NCI-H2029 treated with DMSO at 0.1 percent for 48 hours (cell line): ENCODE measurements at places on chromosomes 5 and 9.

DNA sequence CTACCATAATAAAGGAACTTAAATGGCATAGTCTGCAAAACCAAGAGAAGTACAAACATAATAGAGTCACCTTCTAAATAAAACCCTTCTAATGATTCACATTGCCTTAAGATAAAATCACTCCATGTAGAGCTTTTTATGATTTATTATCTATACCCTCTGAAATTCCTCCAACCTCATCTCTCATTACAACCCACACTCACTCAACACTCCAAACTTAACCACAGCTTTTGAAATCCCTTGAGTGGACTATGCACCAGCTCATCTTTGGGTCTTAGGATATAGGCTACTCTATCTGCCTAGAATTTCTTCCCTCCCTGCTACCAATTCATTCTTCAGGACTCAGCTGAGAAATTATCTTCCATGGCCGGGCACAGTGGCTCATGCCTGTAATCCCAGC, 122.5 kb downstream of the CETN3 start:
- no peak for DNase-seq

GRCh38 chr9:36207016-36207415, 16.3 kb downstream of the CLTA start:
- DNase-seq, result no peak

GRCh38 chr5:20157089-20157488, 169.1 kb upstream of the CDH18 start:
- no peak for DNase-seq

- no peak for DNase-seq
Measured at GRCh38 chr9:82457891-82458290, 469.3 kb downstream of the SPATA31D1 start.

- DNase-seq, result no peak
Measured at GRCh38 chr5:122412966-122413365, 100.9 kb downstream of the SNCAIP start.

- no peak for DNase-seq
Measured at GRCh38 chr9:79581794-79582193, 10.0 kb downstream of the TLE4 start.

DNA sequence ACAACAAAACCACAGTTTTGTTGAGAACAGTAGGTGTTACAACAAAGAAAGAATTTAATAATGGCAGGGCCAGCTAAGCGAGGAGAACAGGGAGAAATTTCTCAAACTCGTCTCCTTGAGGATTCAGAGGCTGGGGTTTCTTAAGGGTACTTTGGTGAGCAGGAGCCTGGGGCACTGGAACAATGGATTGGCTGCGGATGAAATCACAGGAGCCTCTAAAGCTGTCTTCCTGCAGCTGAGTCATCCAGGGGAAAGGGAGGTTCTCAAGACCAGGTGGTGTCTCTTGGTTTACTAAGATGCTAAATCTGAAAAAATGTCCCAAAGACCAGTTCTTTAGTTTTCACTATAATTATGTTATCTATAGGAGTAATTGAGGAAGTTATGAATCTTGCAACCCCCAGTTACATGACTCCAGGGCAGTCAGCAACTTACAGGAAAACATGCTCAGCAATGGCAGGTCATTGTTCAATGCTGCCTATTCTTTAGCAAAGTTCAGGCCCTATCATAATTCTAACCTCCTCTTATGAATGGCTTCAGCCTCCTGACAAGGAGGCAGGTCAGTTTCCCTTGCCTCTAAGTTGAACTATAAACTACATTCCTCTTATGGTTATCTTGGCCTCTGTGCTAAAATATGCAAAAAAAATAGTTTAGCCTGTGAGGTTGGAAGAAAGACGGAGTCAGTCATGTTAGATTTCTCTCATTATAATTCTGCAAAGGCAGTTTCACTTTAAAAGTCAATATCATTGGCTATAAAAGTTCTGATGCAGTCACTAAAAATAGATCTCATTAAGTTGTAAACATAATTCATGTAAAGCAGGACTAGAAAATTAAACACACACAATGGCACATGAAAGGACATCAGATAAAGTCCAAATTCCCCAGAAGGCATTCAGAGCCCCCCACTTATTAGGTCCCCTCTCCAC, 63.3 kb upstream of the CKS2 start:
- no peak for DNase-seq

GRCh38 chr9:86697213-86697612, 250.1 kb downstream of the GAS1 start:
- no peak for DNase-seq

GRCh38 chr9:137791947-137792346, 85.6 kb upstream of the CACNA1B start:
- DNase-seq, result no peak

- DNase-seq, result no peak
Measured at GRCh38 chr9:37987467-37987981, 81.5 kb downstream of the SHB start.

DNA sequence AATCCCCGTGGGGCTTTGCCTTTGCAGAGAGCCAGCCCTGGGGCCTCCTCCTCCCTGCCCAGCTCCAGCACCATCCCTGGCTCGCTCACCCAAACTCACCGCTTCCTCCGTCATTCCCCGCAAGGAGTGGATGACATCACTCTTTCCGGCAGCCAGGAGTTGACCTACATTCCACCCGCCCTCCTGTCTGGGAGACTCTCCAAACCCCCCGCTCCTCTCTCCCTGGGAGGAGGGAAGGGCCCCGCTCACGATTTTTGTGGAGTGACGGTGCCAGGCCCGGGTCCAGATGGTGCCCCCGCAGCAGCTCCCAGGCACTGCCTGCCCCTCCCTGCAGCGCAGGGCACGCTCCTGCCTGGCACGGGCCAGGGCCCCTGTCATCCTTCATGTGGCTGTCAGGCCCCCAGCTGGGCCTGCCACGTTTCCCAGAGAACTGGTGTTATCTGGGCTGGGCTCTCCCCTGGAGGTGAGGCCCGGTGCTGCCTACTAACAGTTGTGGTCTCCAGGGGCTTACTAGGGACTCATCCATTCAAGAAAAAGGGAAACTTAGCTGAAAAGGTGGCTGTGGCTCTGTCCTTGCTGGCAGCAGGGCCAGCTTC, 52.3 kb downstream of the NTNG2 start:
- peak; percentile 53 for DNase-seq

GRCh38 chr9:119240546-119240945, 128.7 kb downstream of the BRINP1 start:
- no peak for DNase-seq

- DNase-seq, result no peak
Measured at GRCh38 chr5:3963652-3964051, 368.0 kb downstream of the IRX1 start.

DNA sequence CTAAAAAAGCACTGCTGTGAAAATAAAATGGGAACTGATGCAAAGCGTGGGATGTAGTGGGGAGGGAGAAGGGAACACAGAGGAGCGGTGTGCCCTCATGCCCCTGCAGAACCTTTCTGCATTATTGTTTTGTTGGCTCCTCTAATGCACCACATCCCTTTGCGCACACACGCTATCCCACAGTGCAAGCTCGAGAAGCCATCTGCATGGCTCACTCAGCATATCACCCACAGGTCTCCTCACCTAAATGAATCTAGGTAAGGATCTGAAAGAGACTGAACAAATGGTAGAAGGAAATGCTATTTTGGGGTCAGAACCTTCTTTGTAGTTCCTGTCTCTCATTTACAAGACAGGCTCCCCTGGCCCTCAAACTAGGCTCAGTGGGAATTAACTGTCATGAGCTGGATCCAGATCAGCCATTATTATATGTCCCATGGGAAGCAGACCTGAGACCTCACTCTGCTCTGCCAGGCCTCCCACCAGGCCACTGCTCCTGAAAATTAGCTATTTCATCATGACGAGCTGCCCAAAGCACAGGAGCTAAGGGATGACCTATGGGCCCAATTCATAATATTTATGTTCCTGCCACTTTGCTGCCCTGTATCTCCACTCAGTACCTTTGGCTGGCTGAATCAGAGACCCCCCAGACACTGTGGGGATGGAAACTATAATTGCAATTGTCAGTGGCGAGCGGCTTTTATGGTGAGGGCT, 169.4 kb downstream of the SPOCK1 start:
- no peak for DNase-seq

GRCh38 chr5:28468166-28468565, 1429.8 kb upstream of the CDH9 start:
- DNase-seq, result no peak

DNA sequence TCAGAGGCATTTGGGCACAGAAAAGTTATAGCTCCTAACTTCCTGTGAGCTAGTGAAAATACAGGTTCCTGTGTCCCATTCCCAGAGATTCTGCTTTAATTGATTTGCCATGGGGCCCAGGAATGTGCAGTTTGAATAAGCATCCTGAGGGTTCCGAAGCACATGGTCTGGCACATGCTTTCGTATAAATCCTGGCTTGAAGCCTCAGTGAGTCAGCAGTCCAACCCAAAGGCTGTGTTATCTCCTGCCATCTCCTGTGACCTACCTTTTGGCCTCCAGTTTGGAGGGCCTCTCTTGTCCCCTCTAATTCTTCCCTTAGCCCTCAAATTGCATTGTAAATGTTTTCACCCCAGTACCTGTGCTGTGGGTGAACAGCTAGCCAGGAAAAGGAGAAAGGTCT, 183.8 kb downstream of the NR3C1 start:
- DNase-seq, result no peak

- no peak for DNase-seq
Measured at GRCh38 chr5:147472664-147473475, 37.0 kb downstream of the DPYSL3 start.

DNA sequence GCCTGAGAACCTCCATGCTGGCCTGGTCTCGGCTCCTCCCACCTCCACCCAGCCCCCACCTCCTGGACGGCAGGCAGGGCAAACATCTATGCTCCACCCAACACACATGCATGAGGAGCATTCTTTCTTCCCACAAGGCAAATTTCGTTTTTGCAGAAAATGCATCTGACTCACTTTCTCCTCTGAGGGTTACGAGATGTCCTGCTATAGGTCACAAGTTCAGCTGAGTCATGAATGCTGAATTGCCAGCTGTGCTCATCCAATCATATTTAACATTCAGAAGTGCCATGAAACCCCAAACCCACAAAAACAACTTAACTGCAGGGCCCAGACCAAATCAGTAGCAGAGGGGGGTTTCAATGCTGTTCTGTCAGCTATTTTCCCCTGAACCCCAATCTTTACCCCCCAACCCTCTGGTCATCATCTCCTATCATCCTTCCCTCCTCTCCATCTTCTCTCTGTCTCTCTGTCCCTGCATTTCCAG, 39.0 kb upstream of the OSMR start:
- no peak for DNase-seq

DNA sequence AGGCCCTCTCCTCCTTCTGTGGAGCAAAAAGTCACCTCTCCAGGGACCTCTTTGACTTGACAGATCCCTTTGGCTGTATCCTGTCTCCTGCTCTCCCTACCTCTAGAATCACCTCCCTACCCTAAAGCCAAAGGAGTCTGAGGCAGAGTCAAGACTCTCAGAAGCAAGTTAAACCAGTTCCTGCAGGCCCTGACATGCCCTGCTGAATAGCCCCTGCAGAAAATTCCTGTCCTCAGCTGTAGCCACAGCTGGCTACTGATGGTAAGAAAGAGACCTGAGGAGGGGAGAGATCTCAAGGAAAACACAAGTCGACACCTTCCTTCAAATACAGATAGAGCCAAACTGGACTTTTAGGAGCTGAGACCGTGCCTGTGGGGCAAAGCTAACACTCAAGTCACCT, 23.7 kb upstream of the UBAP2 start:
- no peak for DNase-seq

DNA sequence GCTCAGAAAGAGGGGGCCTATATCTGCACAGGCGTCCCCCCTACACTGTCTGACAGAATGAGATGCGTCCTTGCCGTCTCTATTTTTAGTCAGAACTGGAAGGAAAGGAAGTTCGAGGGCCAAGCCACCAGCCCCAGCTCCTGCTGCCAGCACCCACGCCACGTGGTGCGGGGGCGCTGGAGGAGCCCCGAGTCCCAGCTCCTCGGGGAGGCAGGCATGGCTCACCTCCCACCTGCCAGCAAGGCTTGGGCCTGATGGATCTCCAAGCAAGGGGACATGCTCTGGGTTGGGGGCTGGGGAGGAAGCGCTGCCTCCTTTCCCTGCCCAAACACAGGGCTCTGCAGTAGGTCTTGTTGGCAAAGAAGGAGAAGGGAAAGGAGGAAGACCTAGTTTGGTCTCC, 80.3 kb upstream of the ARAP3 start:
- no peak for DNase-seq

GRCh38 chr9:70504834-70505233, 90.4 kb upstream of the KLF9 start:
- no peak for DNase-seq

- no peak for DNase-seq
Measured at GRCh38 chr5:143796753-143797152, 15.2 kb upstream of the HMHB1 start.

- no peak for DNase-seq
Measured at GRCh38 chr9:123112015-123112975, 78.8 kb downstream of the GPR21 start.

GRCh38 chr5:163565931-163566608, 60.7 kb downstream of the MAT2B start:
- no peak for DNase-seq

DNA sequence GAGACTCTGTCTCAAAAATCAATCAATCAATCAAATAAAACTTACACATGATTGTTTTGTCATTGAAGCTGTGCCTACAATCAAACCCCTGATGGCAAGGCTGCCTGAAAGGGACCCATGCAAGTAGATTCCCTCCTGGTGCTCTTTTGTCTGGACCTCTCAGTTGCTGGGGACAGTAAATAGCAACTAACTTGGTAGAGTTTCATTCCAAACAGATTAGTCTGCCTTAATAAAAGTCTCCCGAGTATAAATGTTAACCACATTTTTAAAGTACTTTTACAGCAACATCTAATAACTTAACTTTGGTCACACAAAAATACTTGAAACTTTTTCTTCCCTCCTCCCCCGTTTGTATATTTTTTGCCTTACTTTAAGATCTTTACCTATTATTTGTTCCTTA, 105.5 kb downstream of the FEM1C start:
- DNase-seq, result no peak

- no peak for DNase-seq
Measured at GRCh38 chr9:72818385-72818784, 134.5 kb downstream of the ALDH1A1 start.

DNA sequence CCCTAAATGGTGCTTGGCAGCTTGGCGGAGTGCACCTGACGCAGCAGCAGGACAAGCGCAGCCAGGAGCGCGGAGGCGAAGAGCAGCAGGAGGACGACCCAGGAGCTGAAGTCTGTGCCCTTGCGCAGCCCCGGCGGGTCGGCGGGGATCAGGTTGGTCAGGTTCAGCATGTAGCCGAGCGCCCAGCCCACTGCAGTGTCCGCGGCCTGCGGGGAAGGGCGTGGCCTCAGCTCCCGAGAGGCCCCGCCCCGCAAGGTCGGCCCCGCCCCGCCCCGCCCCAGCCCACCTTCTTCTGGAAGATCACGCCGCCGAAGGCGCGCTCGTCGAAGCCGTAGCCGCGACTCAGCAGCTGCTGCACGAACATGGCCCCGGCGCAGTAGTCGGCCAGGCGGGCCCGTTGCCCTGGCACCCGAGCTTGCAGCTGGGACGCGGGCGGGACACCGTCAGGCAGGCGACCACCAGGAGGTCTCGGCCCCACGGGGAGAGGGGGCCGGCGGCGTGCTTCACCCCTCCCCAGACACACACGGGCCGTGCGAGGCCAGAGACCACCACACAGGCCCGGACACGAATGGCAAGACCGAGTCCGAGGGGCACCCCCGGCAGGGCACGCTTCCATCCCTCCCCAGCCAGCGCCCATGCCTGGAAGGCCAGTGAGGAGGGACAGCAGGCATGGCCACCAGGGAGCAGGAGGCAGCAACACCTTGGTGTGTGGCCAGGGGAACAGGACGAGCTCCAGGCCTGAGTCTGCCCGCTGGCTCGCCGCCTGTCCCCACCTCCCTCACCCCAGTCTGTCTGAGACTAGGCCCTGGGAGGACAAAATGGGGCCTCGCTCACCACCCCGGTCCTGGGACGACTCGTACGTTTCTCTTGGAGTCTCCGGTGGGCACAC, 2.9 kb upstream of the NPDC1 start:
- no peak for DNase-seq
